ENCODE measurements at places on chromosomes 12 and 14.

GRCh38 chr12:13387101-13387500, 190.6 kb downstream of the EMP1 start:
- no peak for DNase-seq

DNA sequence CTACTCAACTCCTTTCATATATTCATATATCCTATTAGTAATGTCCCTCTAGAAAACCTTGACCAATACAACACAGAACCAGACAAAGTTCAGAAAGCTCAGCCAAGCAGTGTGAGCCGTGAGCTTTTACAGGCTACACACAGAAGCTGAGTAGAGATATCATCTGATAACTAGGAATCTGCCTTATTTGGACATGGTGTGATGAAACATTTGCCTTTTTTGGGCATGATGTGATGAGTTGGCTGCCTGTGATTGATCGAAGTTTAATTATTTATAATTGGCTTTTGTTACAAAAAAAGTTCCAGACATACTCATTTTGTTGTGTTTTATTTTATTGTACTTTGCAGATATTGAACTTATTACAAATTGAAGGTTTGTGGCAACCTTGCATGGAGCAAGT, 46.6 kb downstream of the TESPA1 start:
- no peak for DNase-seq

GRCh38 chr14:59631237-59631636, 54.6 kb upstream of the CCDC175 start:
- no peak for DNase-seq

GRCh38 chr14:68820536-68820935, 27.7 kb upstream of the ZFP36L1 start:
- no peak for DNase-seq

DNA sequence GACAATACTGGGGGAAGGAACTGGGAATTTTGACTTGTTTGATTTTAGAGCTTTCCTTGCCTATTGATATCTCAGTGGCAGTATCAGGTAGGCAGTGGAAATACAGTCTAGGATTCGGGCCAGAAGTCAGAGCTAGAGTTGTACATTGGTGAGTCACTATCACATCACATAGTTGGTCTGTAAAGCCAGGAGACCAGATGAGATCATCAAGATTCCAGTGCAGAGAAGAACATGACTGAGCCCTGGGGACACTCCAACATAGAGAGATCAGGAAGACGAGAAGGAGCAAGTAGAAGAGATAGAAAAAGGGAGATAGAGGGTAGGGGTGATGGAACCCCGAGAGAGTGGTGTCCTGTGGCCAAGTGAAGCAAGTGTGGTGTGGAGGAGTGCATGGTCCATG, 46.6 kb upstream of the NR1H4 start:
- no peak for DNase-seq

DNA sequence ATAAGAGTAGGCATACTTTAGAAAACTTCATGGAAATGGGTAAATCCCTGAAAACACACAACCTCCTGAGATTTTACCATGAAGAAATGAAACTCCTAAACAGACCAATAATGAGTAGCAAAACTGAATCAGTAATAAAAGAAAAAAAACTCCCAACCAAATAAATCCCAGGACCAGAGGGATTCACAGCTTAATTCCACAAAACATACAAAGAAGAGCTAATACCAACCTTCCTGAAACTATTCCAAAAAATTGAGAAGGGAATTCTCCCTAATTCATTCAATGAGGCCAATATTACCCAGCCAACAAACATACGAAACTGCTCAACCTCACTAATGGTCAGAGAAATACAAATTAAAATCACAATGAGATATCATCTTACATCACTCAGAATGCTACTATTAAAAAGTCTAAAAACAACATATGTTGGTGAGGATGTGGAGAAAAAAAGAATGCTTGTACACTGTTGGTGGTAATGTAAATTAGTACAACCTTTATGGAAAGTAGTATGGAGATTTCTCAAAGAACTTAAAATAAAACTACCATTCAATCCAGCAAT, 97.3 kb upstream of the ST8SIA1 start:
- DNase-seq = no peak

GRCh38 chr12:40103043-40103442, 2.8 kb downstream of the SLC2A13 start:
- no peak for DNase-seq

- DNase-seq = no peak
These were observed 62.1 kb downstream of the TNFAIP2 start for GRCh38 chr14:103185051-103186029.

DNA sequence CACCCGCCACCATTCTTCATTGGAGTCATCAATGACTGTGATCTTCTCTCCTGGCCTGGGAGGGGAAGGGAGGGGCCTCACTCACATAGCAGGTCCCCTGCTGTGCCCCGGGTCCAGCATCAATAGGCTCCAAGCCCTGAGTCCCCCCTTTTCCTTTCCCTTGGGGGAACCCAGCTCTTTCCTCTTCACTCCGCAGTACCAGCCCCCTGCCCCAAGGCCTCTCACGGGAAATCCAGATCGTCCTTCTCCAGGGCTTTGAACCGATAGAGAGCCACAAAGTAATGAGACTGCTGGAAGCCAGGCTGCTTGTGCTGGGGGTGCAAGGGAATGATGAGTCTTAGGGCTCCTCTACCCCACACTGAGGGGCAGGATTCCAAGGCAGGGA, 6.7 kb downstream of the STAC3 start:
- DNase-seq = no peak

- DNase-seq = no peak
These were observed 83.0 kb downstream of the LLPH start for GRCh38 chr12:66047411-66048021.

DNA sequence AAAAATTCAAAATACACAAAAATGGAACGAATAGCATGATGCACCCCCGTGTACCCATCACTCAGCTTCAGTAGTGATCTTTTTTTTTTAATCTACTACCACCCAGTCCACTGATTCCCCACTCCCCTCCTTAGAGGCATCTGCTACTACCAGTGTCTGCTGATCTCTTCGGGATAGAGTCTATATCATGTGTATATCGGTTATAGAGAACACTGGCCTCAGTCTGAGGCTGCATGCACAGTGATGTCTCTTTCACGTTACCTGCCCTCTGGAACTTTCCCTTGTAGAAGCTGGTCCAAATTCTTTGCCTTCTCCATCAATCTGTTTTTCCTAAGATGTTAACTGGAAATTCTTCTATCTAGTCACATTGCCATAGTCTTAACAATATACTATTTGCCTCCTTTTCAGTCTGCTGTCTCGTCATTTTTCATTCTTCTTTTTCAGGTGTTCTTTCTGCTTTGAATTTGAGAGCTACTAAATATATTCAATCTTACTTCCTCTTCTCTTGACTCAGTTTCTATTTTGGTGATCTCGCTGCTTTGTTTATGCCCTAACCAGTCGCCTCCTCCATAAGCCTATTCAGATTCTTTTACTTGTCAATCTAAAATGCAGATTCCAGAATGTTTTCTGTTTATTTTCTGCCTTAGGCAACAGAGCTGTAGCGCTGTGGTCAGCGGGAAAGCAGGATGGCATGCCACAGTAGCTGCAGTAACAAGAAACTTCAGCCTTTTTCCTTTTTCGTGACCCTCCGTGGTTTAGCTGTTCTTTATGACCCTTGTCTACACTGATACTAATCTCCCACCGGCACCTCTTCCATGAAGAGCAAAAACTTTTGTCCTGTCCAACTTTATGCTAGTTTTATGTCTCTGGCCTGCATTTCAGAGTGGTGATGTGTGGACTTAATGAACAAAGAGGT, 67.0 kb downstream of the FBXW8 start:
- DNase-seq = no peak

- no peak for DNase-seq
These were observed 198.6 kb downstream of the BCL11B start for GRCh38 chr14:99073431-99073830.

DNA sequence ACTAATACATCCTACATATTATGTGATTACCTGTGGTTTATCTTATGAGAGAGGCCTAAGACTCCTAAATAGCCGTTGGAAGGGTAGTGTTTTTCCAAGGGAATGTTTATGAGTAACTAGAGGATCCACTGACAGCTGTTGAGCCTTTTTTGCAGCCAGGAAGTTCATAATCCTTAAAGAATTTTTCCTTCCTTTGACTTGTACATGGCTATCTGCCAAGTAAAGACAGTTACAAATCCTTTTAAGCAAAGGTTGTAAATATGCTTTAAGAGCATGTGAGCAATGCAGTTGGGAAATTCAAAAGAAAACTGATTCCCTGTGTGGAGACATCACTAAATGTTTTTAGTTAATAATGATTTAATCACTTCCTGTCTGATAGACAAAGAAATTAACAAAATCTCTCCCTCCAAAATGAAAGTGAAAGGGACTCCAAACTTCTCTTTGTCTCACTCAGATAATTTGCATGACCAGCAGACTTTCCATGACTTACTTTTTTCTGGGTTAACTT, 333.8 kb downstream of the PDZRN4 start:
- no peak for DNase-seq

GRCh38 chr14:59310633-59311032, 122.2 kb downstream of the DAAM1 start:
- DNase-seq = no peak

Measured in stimulated activated CD8-positive, alpha-beta memory T cell treated with anti-CD3 and anti-CD28 coated beads, Interleukin-12 subunit alpha, Interleukin-12 subunit beta, amount 100 ng/mL, for 1 hour (primary cell).